A673 (cell line): ENCODE measurements at places on chromosomes 1 and 21. TPM values are rescaled to one million over a fixed set of nuclear protein-coding genes. Genes with fewer than 3 reads are reported as not detected.

- DNase-seq, result no peak
- peaks cover 75% of the 10 kb centered on the region for H3K36me3 ChIP-seq
- H3K27me3 ChIP-seq, result no peaks in the 10 kb centered on the region
- H3K4me1 ChIP-seq, result no peaks in the 10 kb centered on the region
Measured at GRCh38 chr1:201964261-201964660, 9.0 kb downstream of the TIMM17A start.

- no peaks in the 10 kb centered on the region for H3K4me1 ChIP-seq
- no peaks in the 10 kb centered on the region for H3K36me3 ChIP-seq
- no peaks in the 10 kb centered on the region for H3K27me3 ChIP-seq
- no peak overlapping the region for H3K27ac ChIP-seq
Measured at GRCh38 chr1:92915547-92915946, 45.7 kb downstream of the DIPK1A start.

- no peaks in the 10 kb centered on the region for H3K4me1 ChIP-seq
- DNase-seq, result no peak
- no peak overlapping the region for H3K4me3 ChIP-seq
- no peaks in the 10 kb centered on the region for H3K36me3 ChIP-seq
- H3K27me3 ChIP-seq, result no peaks in the 10 kb centered on the region
Measured at GRCh38 chr1:118947003-118947765, 41.0 kb downstream of the TBX15 start.

DNA sequence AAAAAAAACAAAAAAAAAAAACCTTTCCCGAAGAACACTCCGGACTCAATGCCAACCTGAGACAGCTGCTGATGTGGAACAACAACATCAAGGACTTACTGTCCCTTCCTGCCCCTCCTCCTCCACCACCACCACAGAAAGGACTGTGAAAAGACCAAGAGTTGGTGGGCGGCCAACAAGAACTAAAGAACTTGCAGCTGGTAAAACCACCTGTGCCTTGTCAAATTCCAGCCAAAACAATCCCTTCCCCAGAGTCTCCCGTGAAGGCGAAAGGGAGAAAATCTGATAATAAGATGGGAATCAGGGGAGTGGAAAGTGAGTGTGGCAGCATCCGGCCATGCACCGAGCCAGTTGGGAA is 88.9 kb downstream of the PROX1 start:
- no peaks in the 10 kb centered on the region for H3K4me1 ChIP-seq
- no peaks in the 10 kb centered on the region for H3K36me3 ChIP-seq
- H3K4me3 ChIP-seq, result no peak overlapping the region
- DNase-seq, result no peak

Gene PRAMEF17
- not detected in 2 replicates for total RNA-seq

Gene MR1
- 2.6 and 2.8 TPM in 2 replicates for total RNA-seq

- H3K36me3 ChIP-seq, result no peaks in the 10 kb centered on the region
- peak; percentile 84 for DNase-seq
- no peaks in the 10 kb centered on the region for H3K27me3 ChIP-seq
- H3K4me1 ChIP-seq, result peaks cover 6% of the 10 kb centered on the region
Measured at GRCh38 chr1:41122851-41123518, 101.5 kb upstream of the SLFNL1 start.

GRCh38 chr21:33940881-33941245 is 25.3 kb upstream of the ATP5PO start:
- H3K36me3 ChIP-seq, result no peaks in the 10 kb centered on the region
- no peak overlapping the region for H3K4me3 ChIP-seq
- DNase-seq, result no peak
- H3K4me1 ChIP-seq, result peaks cover 3% of the 10 kb centered on the region

DNA sequence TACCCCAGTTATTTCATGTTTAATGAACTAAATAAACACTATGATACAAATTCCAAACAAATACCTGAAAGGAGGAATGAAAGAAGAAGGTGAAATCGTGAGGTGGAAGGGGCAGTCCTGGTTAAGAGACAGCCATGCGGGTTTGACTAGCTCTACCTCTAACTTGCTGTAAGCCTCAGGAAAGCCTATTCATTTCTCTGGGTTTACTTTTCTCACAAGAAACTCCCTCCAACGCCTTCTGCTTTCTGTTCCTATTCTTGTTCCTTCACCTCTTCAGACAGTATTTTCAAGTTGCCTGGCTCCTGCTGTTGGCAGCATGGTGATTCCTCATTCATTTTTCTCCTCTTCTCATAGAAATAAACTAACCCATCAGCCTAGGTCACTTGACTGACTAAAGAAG is 92.4 kb downstream of the NTPCR start:
- DNase-seq, result no peak

- no peak overlapping the region for H3K4me3 ChIP-seq
- no peaks in the 10 kb centered on the region for H3K27me3 ChIP-seq
- no peak for DNase-seq
- H3K27ac ChIP-seq, result no peak overlapping the region
Measured at GRCh38 chr1:29389533-29390041, 153.3 kb downstream of the PTPRU start.

GRCh38 chr1:232319518-232320210 is 310.3 kb downstream of the SIPA1L2 start:
- no peak overlapping the region for H3K4me3 ChIP-seq
- no peaks in the 10 kb centered on the region for H3K36me3 ChIP-seq
- DNase-seq, result no peak
- no peak overlapping the region for H3K27ac ChIP-seq
- no peaks in the 10 kb centered on the region for H3K4me1 ChIP-seq
- no peaks in the 10 kb centered on the region for H3K27me3 ChIP-seq

DNA sequence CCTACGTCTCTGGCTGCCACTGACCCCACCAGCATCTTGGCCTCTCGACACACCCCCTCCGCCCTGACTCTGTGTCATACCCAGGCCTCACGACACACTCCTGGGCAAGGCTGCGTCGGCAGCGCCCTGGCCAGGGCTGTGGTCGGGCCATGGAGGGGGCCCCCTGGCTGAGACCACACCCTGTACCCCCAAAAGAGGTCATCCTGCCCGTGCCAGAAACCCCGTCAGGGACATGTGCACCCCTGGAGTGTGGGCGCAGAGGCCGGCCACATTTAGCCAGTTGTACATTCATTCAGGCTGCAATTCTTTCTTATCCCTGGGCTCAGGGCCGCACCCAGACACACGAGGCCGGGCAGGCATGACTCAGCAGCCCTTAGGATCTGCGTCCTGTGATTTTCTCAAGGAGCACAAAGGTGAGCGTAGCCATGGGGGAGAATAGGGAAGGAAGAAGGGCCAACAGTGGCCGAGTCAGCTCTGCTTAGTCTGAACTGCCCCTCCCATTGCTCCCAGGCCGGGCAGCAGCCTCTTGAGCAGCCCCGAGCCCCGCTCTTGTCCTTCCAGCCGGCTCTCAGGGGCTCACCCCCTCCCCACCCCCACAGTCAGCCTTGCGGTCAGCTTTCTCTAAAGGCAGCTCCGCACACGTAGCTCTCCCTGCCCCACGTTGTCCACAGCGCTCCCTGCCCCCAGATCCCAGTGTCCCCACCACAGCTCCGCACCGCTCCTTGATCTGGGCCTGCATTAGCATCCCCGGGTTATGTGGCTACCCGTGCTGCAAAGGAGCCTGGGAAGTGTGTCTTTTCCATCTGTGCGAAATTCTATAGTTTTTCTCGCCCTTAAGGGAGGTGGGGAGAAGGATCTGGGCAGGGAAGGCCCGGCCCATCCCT is 7.9 kb downstream of the CSTB start:
- H3K36me3 ChIP-seq, result peaks cover 9% of the 10 kb centered on the region
- peak overlapping the region; percentile 53 for H3K27ac ChIP-seq
- H3K4me3 ChIP-seq, result no peak overlapping the region
- H3K4me1 ChIP-seq, result peaks cover 24% of the 10 kb centered on the region
- DNase-seq, result no peak

Gene GFI1
- 0.42 and 0.52 TPM in 2 replicates for total RNA-seq
